ENCODE measurements at places on chromosomes 7 and 10.

DNA sequence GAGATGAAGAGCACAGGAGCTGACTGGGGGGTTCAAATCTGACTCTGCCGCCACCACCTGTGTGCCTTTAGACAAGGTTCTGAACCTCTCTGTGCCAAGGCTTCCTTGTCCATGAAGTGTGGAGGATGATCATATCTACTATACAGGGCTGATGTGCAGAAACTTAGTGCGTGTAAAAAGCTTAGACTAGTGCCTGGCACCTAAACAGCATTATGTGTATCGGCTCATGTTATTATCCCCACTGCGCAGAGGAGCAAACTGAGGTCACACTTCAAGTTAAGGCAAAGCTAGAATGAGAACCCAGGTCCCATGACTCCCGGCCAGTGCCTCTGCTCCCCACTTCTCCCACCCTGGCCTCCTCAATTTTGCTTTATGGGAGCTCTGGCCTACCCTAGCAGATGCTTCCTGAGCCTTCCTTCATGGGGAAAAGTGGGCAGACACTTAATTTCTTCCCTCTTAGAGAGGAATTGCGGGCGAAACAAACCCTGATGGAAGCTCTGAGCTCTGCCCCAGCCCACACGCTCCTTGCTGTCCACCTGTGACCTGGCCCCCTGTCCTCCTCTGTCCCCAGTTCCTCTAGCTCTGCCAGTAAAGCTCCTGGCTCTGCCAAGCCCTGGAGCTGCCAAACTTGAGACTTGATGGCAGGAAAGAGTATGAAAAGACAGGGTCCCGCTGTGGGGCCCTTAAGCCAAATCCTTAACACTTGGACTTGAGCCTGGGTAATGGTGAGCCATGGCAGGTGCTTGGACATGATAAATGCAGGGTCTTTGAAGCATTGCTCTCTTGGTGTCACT, 71.0 kb downstream of the CDH23 start:
- no peak for DNase-seq

GRCh38 chr7:156109988-156110387, 297.7 kb upstream of the SHH start:
- DNase-seq, result no peak

DNA sequence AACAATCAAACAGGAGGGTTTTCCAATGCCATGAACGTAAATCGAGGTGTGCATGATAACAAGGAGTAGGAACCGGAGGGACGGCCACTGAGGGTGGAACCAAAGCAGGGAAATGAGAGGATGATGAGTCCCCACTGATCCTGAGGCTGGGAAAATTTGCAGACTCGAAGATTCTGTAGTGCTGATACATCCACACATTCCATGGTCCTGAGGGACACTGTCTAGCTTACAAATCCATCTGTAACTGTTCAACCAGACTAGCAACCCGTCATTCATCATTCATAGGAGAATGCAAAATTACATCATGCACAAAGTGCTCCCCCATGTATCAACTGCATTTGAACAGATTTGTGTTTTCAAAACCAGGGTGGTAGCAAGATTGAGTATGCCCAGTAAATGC, 189.7 kb downstream of the PTPRN2 start:
- DNase-seq, result no peak

DNA sequence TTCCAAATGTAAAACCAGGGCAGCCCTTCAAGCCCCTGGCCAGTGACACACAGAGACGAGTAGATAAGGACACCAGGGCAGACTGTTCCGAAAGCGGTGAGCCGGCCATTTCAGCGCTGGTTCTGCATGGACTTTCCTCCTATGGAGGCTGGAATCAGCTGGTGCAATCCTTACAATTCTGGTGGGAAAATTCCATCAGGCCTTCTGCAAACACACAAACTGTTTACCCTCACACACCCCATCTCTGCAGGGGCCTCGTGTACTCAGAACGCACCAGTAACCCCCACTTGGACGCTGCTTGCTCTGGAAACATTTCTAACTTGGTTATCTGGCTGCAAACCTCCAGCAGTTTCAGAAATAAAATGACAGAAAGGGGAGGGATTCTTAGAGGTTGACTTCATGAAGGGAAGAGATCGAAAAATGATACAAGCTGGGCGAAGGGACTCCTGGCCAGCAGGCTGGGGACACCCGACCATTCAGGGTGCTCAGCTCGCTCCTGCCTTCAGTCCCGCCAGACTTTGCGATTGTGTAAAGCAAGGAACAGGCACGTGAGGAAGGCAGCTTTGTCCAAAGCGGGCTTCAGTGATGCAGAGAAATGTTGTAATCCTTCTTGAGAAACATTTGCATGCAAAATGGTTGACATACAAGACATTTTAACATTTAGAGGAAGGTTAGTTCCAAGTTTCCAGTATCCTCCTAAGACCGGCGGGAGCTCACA, 19.7 kb upstream of the SHH start:
- no peak for DNase-seq

DNA sequence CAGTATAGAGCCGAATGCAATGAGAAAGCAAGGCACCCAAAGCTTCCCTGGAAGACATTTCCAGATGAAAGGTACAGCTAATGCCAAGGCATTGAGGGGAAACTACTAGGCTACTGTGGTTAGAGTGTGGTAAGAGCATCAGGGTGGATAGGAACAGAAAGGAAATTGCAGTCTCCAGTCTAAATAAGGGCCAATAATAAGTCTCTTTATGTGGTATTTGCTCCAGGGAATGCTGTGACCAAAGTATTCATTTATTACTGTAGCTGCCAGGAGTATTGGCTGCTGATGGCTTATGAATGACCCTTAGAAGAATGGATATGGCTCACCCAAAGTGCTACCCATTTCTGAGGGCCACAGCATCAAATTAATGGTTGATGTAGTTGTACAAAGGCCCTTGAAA, 30.1 kb upstream of the POT1 start:
- DNase-seq, result no peak

GRCh38 chr7:99070361-99070760, 73.5 kb downstream of the SMURF1 start:
- no peak for DNase-seq

- no peak for DNase-seq
Observed at GRCh38 chr10:77182803-77183202, 454.8 kb downstream of the KCNMA1 start.

DNA sequence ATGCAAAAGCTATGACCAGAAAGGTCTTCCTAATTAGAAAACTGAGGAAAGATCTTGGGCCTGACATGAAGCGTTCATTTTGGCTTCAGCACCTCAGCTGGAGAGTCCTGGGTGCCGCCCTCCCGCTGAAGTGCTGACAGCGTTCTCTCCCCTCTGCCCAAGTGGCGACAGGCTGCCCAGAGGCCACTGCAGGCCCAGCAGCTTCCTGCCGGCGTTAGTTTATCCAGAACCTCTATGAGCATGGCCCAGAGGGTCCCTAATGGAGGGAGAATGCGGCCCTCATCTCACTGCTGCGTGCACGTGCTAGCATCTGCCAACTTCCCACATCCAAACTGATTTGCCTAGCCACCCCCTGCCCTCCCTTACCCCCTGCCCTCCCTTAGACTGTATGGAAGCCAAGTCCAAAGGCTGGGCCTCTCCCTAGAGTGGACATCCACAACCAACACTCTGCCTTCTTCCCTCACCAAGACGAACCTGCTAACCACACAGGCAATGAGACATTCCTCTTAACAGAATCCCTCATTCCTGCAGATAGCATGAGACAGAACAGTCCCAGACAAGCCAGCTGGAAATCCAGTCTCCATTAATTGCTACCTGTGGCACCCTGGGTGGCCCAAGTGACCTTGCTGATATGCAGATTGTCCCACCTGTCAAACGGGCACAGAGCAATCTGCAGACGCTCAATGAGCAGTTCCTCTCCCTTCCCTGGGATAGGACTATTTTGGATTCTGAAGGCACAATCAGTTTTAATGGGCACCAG, 108.4 kb downstream of the C10orf90 start:
- DNase-seq, result no peak

GRCh38 chr10:82942286-82943099, 1067.5 kb downstream of the NRG3 start:
- DNase-seq, result no peak

DNA sequence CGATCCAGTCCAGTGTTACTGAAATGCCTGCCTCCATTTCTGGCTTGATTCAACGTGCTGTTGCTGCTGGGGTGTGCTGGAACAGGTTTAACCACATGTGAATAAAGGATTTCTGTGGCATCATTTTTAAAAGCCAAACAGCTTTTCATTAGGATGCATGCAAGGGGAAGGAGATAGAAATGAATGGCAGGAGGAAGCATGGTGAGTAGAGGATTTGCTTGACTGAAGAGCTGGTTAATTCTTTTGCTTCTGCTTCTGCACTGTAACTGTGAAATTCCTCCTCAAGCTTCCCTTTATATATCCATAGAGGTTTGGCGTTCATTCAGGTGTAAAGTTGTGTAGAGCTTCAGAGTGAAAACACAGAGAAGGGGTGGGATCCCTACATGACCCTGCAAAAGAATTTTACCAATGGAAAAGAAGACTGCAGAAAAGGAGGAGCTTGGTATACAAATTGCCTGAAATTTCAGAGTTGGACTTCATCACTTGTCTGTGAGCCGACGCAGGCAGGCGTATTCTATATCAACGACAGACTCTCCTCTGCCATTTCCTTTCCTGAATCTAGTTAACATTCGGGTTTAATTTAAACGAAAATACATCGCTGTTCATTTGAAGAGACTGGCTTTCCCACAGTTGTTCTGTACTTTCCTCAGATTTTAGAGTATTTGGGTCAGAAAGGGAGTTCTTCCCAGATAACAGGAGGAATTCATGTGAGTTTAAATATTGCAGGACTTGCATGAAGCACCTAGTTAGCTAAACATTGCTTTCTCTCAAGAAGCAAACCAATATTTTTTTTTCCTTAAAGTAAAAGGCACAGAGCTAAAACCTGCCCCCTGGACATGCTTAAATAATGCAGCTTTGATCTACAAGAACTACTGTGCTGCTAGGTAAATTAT, at the start of gene SOSTDC1:
SOSTDC1 (minus strand) TSS at position 270 of the 893 bp plus-strand sequence; CDS start at position 200, 70 bp downstream.
- DNase-seq, result peak; percentile 38

DNA sequence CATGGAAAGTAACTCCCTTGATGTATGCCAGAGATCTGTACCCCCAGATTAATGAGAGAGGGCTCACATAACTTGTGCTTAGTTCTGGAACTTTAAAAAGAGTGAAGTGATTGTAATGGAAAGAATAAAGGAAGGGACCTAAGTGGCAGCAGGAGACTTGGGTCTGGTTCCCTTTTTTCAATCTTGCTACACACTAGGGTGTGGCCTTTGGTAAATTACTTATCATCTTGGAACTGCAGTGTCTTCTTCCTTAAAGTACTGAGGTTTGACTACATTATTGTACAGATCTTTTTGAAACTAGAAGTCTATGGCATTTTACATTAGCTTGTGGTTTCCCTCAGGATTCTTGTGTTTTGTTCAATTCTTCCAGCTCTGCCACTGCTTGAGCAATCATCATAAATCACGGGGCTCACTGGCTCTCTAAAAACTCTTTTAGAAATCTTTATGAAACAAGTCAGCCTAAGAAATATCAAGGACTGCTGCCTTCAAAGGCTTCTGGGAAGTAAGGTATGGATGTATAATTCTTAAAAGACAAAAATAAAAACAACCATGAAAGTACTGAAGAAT, 22.5 kb upstream of the CHRM2 start:
- DNase-seq, result peak; percentile 61

DNA sequence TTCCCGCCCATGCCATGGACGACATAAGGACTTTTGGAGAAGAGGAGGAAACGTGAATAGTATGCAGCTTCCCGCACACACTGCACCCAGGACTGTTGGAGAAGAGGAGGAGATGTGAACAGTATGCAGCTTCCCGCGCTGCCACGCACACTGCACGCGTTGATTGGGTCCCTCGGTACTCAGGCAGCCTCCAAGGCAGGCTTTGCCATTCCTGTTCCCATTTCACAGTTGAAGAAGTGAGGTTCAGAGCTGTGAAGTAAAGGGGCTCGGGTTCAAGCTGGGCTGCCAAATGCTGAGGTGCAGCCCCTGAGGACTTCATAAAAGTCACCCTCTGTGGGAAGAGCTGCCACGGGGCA, 147.9 kb upstream of the FAM20C start:
- no peak for DNase-seq

DNA sequence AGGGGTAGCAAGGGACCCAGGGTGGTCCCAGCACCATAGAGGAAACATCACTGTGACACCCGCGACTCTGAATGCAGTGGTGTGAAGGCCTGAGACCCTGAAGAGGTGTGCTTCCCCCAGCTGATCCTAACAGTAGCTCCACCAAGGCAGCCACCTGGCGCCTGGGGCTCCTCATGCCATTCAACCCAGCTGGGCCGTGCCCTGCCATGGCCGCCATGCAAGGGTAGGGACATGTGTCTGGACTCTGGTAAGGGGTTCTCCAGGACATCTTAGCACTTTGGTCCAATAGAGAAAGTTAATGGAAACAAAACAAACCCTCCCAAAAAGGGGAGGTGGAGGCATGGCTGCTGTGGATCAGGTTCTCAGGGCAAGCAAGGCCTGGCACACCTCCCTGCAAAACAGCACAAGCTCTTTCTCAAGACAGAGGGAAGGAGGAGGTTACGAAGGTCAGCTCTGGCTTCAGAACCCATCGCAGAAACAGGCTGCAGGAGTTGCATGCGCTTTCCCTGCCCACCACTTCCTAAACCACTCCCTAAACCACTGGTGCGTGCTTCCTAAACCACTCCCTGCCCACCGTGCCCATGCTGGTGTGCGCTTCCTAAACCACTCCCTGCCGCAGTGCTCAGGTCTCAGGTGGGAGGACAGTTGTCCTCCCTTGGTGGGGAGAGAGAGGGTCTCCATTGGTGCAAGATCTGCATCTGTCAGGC, 108.7 kb downstream of the LARP4B start:
- DNase-seq, result peak; percentile 55

DNA sequence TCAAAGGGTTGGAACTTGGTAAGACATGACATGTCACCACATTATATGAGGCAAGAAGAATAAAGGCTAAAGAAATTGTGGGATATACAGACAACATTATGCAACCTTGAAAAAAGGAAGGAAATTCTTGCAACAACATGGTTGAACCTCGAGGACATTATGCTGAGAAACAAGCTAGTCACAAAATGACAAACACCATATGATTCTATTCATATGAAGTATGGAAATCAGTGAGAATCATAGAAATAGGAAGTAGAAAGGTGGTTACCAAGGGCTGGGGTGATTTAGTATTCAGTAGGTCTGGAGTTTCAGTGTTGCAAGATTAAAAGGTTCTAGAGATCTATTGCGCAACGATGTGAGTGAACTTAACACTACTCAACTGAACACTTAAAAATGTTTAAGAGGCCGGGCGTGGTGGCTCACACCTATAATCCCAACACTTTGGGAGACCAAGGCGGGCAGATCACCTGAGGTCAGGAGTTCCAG, 126.9 kb upstream of the TBX20 start:
- DNase-seq, result peak; percentile 72

DNA sequence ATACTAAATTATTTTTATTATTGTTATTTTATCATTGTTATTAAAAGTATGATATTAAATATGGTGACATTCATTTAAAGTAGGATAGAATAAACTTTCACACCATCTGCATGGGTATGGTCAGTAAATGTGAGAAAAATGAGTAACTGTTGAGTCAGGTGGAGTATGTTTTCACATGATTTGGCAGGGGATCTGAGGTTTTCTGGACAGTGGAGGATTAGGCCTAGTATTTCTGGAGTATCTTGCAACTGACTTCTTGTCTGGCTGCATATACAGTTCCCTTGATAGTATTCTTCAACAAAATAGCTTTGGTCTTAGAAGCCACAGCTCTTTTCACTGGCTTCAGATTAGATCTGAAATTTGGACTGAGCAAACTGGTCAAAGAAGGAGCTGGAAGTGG, 54.5 kb downstream of the GBF1 start:
- DNase-seq, result no peak

- no peak for DNase-seq
Observed at GRCh38 chr7:19530261-19530660, 178.6 kb downstream of the POLR1F start.

GRCh38 chr10:11631291-11631690, 19.8 kb upstream of the USP6NL start:
- DNase-seq, result no peak
